Umbilical cord (tissue), 2 donors: ENCODE measurements at places on chromosomes 2 and 18. TPM values are rescaled to one million over a fixed set of nuclear protein-coding genes. Genes with fewer than 3 reads are reported as not detected.
A peak's percentile ranks its signal among the peaks of the same experiment; 100 is the strongest.

The CRYBA2 gene
- total RNA-seq: not detected

The AOX1 gene
- 7.7 TPM for total RNA-seq

The MARCO gene
- not detected for total RNA-seq

The STAT4 gene
- 3.9 TPM for total RNA-seq

The CD302 gene
- 19.7 TPM for total RNA-seq

The PUS10 gene
- total RNA-seq: 27.9 TPM

The GRB14 gene
- total RNA-seq: 0.48 TPM

The KCNF1 gene
- total RNA-seq: 2.6 TPM

The CKAP2L gene
- total RNA-seq: 4.1 TPM

The PIGN gene
- total RNA-seq: 43.3 TPM

The ST6GAL2 gene
- total RNA-seq: 117 TPM

The PLGLB1 gene
- 7.7 TPM for total RNA-seq

The REG1B gene
- total RNA-seq: 1.4 TPM

GRCh38 chr2:85996591-85996990, 107.8 kb upstream of the ST3GAL5 start:
- DNase-seq: no peak

- peak; percentile 53 for DNase-seq
Measured at GRCh38 chr2:23824777-23825212, 102.1 kb downstream of the ATAD2B start.

GRCh38 chr2:224841910-224842309, 125.7 kb upstream of the CCDC195 start:
- no peak for DNase-seq

DNA sequence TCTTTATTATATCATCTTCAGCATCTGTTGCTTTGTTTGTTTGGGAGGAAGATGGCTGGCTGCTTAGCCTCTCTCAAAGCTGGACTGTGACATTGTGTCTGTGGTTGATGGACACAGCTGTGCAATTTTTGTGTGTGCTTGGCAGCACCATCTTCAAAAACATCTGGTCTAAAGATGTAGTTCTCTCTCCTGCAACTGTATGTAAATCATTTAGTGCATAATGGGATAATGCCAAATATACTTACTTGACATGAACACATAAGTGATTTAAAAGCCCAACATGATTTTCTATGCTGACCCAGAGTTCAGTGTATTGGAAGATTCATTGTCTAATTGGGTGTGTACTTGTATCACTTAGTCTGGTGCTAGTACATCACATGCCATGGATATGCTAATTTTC, 112.2 kb downstream of the MAP4K4 start:
- no peak for DNase-seq

- DNase-seq: peak; percentile 79
Measured at GRCh38 chr2:121974897-121975661, 219.6 kb downstream of the TSN start.

DNA sequence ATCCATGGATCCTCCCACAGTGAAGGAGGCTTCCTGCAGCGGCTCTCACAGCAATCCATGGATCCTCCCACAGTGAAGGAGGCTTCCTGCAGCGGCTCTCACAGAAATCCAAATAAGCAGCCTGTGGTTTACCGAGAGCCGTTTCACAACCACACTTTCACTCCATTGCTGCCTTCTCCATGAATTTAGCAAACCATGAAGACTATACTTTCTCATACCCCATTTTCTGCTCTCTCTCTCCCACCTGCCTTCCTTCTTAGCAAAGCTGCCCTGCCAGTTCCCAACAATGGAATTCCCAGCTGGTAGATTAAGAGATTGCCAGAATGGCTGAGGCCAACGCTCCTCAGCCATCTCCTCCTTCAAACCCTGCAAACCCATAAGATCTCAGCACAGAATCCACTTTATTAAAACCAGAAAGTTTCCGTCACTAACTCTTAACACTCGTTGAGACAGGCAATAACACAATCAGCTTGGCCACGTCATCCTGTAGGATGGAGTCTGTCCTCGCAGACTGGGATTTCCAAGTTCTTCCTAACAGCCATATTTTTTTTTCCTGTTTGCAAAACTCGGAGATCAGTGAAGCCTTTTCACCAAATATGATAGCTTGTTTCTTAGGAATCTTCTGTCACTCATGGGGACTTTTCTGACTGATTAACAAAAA, 162.2 kb downstream of the PXDN start:
- no peak for DNase-seq

- no peak for DNase-seq
Measured at GRCh38 chr2:177264209-177264692, 276 bp downstream of the NFE2L2 start.

DNA sequence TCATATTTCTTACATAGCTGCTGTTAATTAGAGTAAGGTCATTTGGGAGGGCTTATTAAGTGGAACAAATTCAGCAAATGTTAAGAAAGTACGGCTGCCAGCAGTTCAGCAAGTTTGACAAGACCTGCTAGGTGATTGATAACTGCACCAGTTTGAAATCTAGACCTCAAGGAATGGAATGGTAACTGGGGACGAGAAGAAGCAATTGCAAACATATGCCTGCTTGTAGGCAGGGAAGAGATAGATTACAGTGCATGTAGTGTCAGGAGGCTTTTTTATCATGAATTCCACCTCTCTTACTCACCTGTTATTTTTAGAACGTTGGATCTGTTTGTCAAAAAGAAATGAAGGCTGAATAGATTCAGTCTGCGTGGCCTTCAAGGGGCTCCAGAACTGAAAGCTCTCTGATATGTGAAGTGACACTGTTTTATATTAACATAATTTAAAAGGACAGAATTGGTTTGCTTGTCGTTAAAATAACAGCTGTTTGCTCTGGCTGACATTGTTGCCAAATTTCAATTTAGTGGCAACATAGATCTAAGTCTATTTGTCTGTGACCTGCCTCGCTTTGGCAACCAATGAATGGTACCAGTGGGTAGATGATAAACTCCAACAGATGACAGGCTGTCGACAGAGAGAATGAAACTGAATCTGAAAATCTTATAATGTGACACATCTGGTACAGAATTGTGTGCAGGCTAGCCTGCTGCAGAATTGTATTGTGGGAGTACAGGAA, 199.3 kb downstream of the ZNF407 start:
- peak; percentile 70 for DNase-seq

- no peak for DNase-seq
Measured at GRCh38 chr2:39289609-39290008, 45.8 kb upstream of the CDKL4 start.

DNA sequence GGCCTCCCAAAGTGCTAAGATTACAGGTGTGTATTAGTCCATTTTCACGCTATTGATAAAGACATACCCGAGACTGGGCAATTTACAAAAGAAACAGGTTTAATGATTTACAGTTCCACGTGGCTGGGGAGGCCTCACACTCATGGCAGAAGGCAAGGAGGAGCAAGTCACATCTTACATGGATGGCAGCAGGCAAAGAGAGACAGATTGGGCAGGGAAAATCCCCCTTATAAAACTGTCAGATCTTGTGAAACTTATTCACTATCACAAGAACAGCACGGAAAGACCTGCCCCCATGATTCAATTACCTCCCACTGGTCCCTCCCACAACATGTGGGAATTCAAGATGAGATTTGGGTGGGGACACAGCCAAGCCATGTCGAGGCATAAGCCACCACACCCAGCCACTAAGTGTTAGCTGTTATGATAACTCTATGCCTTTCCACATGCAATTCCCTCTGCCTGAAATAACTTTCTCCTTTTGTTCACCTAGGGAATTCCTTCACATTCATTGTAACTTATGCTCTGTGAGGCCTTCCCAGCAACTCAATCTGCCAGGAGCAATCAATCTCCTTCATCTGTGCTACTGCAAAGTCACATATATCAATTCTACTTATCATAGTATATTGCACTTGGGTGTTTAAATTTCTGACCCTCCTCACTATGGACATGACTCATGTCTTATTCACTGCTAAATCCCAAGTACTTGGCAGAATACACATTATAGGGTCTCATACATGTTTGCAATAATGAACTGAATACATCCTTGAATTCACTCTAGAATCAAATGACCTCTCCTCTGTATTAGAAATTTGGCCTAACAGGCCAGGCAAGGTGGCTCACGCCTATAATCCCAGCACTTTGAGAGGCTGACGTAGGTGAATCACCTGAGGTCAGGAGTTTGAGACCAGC, 7.4 kb downstream of the MCEE start:
- no peak for DNase-seq

- no peak for DNase-seq
Measured at GRCh38 chr18:10094154-10094553, 180.3 kb downstream of the VAPA start.

DNA sequence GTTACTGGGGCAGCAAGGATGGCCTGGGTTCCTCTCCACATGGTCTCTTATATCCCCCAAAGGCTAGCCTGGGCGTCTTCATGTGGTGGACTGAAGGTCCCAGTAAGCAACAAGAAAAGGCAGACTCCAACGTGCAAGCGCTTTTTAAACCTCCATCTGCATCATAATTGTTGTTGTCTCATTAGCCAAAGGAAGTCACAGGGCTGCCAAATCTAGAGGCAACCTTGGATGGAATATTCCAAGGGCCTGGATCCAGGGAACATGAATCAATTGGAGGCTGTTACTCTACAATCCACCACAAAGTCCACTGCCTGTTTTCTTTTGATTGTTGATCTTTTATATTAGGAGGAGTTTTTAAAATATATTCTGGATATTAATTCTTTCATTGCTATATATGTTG, 118.8 kb downstream of the SH3RF3 start:
- no peak for DNase-seq

GRCh38 chr18:52914148-52914547, 574.2 kb downstream of the DCC start:
- DNase-seq: no peak

- no peak for DNase-seq
Measured at GRCh38 chr2:97774425-97774824, 61.0 kb downstream of the ZAP70 start.

DNA sequence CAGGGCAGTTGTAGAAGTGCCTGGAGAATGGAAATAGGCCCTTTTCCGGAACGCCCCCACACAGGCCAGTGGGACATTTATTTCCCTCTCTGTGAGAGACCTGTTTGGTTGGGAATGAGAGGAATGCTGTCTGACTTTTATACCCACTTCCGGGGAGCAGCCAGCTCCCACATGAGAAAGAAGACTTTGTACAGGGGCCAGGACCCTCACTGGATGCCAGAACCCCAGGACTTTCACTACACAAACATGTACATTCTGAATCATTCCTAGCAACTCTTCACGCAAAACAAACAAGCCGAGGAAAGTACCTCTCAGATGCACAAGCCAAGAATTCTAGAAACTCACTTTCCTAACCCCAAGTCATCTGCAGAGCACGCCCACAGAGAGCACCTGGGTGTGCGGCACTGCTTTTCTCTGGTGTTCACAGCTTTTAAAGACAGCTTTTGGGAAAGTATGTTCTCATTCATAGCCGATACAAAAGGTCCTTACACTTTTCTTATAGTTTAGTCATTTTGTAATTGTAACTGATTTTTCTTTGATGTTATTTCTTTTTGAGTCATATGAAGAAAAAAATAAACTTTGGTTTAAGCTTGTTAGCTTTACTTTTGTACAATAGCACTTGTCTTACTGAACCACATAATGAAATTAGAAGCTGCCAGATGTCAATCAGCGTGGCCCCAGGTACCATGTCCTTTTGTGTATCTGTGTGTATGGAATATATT, 856.1 kb upstream of the ID2 start:
- DNase-seq: no peak

- DNase-seq: peak; percentile 31
Measured at GRCh38 chr2:69493268-69493667, 56.0 kb upstream of the NFU1 start.

- DNase-seq: no peak
Measured at GRCh38 chr2:157874348-157874747, 1.8 kb downstream of the ACVR1 start.

- DNase-seq: peak; percentile 67
Measured at GRCh38 chr2:238727585-238728329, 120.1 kb upstream of the TWIST2 start.
